ENCODE measurements at places on chromosomes 3 and 15.

GRCh38 chr3:43692085-43692855 lies 1.5 kb downstream of the ABHD5 start:
- no peak for DNase-seq

DNA sequence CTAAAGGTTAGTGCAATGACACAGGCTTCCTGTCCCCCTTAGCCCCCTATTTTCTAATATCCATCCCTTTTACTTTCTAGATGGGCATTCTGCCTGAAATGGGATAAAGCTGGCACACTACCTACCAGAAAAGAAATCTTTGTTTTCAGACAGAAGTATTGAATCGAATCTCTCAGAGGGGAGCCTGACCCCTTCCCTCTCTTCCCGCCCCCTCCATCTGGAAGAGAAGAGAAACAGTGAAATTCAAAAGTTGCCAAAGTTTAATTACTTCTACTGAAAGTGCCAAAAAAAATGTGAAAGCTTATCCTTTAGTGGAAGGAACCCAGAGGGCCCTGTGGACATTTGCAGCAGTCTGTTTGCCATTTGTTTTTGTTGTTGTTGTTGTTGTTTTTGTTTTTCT lies 523.8 kb downstream of the AGBL1 start:
- no peak for DNase-seq

DNA sequence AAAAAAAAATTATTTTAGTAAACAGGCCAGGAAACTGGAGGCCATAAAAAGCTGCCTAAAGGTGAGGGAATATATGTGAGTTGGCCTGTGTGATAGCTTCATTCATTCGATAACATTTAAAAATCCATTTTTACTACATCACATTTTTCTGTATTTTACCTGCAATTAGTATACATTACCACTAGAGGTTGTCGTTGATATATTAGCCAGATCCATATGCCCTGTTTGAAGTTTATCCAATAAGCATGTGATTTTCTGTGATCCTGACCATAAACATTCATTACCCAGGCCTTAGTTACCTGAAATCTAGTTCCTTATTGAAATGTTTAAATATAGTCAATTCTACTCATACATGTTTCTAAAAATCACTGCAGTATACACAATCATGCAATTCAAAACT lies 71.4 kb downstream of the ARNT2 start:
- DNase-seq, result no peak

- DNase-seq, result peak; percentile 18
These were observed 179.0 kb upstream of the PFN2 start for GRCh38 chr3:150149651-150150051.

DNA sequence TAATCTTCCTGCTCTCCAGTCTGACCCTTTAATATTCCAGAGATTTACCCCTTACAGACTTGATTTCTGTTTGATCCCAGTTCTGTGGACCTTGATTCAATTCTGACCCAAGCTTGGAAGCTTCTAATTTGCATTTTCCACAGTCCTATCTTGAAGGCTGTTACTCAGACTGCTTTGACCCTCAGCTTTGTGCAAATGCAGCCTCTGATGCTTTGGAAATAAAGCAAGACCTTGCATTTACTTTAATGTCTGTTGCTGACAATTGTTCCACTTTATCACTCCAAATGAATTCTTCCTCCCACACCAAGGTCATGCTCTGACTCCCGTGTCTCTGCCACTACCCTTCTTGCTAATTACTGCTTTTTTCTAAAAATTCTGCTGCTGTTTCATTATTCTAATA lies 886.0 kb downstream of the TUSC7 start:
- DNase-seq, result no peak

GRCh38 chr3:57989646-57990045 lies 18.6 kb upstream of the FLNB start:
- no peak for DNase-seq

DNA sequence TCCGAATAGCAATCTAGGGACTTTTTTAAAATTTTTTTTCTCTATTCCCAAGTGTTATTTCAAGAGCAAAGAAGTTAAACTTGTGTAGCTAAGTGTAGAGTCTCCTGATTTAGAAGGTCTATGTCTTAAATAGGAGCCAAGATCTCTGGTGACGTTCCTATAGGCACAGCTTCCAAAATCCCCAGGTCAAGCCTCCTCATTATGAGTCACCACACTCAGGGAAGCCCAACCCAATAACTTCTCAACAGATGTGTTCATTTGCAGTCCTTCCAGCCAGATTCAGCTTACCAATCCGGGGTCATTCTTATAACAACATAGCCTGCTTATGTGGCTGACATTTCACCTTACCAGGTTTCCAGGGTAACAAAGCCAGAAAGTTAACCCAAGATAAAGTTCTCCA lies 270.3 kb downstream of the IL5RA start:
- DNase-seq, result peak; percentile 27

DNA sequence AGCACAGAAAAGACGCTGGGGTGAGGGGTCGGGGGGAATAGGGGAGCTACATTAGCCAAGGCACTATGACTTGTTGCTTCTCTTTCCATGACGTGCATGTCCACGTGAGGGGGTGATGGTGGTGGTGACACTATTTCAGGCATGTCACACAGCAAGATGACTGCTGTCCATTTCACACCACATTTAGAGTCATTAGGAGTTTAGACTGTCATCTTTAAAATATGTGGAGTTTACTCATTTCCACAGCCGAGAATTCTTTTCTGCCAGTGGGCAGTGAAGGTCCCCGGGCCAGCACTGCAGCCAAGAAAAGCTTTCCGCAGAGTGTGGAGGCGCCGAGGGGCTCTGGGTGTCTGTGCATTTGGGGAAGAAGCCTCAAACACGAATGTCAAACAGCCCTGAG lies 954 bp upstream of the DGKG start:
- DNase-seq, result no peak

DNA sequence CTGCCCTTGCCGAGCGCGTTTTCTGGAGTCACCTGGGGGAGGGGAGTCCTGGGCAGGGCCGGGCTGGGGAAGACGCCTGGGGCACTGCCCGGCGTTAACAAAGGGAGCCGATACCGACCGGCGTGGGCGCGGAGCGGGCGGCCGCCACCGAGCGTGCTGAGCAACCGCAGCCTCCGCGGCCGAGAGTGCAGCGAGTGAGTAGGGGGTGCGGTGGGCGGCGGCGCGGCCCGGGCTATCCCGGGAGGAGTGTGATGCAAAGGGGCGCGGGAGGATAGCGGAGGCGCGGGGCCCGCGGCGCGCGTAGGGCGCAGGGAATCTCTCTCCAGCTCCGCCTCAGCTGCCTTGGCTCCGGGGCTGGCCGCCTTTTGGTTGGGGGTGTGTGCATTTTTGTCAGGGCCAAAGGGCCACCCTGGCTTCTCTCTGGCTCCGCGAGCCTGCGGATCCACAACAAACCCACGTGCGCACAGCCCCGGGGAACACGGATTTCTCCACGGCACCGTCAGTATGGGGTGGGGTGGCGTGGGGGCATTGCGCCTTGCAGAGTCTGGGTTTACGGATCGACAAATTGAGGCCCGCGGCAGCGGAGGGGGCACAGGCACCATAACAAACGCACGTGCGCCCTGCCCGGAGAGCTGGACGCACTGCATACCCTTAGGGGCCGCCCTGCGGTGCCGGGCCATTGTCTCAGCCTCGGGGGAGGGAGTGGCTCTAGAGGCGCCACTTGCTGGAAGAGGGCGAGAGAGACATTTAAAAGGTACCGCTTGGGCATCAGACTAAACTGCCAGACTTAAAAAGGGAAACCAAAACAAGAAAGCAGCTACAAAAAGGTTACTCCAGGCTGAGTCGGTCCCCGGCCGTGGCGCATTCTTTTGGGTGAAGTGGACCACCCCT lies 560 bp downstream of the ST6GAL1 start:
- DNase-seq, result peak; percentile 87

- DNase-seq, result peak; percentile 79
These were observed 48.0 kb upstream of the TSPAN3 start for GRCh38 chr15:77118882-77119321.

DNA sequence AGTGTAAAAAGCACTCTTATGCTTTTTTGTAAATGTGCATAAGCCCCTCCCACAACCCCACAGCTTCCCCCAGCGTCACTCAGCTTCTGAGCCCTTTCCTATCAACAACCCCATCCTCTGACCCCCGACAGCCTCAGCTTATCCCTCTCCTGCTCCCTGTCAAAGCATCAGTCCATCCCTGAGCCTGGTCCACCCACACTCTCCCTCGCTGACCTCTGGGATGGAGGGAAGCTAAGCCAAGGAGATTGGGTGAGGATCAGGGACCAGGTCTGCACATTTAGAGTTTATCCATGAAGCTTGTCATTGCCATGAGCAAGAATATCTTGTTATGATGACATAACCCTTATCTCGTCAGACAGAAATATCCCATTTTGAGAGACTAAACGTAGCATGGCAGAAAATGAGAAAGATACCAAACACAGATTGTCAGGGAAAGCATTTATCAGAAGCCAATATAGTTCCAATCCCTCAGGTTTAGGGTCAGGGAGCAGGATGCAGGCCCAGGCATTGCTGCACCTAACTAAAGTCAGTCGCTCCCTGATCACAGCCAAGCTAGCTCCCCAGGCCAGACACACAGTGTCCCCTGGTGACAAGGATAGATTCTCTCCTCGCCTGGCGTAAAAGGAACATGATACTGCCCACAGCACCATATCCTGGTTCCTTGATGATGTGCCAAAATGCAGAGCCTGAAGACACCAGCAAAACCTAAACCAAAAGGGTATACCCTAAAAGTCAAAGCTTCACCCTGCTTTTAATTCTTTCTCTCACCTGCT lies 66.9 kb downstream of the DCLK3 start:
- DNase-seq, result no peak

DNA sequence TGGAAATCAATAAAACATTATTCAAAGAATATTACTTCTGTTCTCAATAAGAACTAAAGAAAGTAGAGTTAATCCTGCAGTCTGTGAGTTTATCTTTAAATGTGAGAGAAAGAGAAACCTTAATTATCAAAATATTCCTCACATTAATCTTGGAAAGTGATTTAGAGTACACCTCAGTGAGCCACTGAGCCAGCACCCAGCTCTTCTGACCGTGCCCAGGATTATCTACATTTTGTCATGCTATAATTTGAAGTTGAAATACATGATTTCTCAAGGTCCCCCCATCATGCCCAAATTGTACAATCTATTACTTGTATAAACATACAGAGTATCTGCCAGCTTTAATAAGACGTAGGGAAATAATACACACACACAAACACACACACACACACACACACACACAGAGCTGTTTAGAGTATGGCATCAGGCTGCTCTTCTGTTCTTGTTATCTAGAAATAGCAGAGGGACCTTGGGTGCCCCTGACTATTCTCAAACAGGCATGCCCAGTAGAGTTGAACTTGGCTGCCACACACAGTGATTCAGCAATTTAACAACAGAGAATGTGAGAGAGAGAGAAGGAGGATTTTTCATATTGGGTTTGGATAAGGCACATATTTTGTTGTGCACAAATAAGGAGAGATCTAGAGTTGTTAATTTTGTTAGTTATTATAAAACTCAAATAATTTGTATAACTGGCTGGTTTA lies 74.4 kb downstream of the P2RY1 start:
- no peak for DNase-seq

DNA sequence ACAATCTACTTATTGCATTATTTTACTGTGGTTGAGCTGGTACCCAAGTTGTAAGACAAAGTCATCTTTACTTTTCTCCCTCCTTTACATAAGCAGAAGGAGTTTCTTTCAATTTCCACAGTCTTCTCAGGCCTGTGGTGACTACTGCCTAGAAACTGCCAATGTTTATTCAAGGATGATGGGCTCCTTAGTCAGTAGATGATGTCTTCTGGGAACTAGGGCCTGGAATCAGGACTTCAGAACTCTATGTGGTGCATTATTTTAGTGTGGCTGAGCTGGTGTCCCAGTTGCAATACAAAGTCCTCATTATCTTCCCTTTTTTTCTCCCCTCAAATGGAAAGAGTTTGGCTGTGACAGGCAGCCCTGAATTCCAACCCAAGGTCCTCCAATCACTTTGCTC lies 1762.5 kb downstream of the SI start:
- peak; percentile 35 for DNase-seq

- peak; percentile 34 for DNase-seq
These were observed 38.2 kb upstream of the FAM174B start for GRCh38 chr15:92693691-92694331.

DNA sequence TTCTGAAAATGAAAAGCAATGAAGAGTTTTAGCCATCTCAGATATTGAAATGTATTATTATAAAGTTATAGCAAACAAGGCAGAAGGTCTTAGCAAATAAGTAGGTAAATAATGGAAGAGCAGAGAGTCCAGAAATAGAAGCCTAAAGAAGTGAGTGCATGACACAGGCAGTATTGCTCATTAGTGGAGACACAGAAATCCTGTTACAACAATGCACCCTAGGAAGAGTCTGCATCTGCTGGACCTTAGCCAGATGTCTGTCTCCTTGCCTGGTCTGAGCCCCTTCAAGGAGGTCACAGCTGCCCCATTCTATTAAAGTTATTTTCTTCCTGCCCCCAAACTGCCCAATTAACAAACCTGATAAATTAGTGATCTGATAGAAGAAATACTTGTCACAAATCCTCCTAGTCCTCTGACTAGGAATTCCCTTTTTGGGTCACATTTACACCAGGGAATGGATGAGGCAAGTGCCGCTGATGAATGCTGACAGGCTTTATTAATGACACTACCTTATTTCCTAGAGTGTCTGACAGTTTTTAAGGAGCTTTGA lies 51.9 kb downstream of the HOMER2 start:
- DNase-seq, result no peak

GRCh38 chr3:195182470-195182795 lies 88.5 kb downstream of the XXYLT1 start:
- no peak for DNase-seq

- DNase-seq, result no peak
These were observed 84.6 kb upstream of the WDR72 start for GRCh38 chr15:53843869-53844569.

- DNase-seq, result no peak
These were observed 19.1 kb upstream of the TBC1D21 start for GRCh38 chr15:73854265-73854664.

DNA sequence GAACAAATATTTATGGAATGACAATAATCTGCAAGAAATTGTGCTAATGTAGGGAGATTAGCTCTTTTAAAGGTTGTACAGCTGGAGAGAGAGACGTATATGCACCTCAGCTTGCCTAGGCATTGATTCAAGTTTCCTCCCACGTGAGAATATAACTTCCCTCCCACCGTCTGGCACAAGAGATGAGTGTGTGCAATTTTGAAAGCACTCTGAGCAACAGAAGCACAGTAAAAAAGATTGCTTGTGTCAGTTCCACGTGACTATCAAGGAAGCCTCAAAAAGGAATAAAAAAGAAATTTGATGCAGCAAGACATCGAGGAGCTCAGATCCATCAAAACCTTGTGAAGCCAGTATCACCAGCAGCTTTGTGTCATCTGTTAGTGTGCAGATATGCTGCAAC lies 435.3 kb downstream of the TUSC7 start:
- no peak for DNase-seq

- DNase-seq, result no peak
These were observed 47.0 kb downstream of the OXNAD1 start for GRCh38 chr3:16311960-16312451.

- no peak for DNase-seq
These were observed 46.0 kb downstream of the NSMCE3 start for GRCh38 chr15:29223640-29224039.

GRCh38 chr3:169158379-169158778 lies 505.1 kb downstream of the MECOM start:
- no peak for DNase-seq

DNA sequence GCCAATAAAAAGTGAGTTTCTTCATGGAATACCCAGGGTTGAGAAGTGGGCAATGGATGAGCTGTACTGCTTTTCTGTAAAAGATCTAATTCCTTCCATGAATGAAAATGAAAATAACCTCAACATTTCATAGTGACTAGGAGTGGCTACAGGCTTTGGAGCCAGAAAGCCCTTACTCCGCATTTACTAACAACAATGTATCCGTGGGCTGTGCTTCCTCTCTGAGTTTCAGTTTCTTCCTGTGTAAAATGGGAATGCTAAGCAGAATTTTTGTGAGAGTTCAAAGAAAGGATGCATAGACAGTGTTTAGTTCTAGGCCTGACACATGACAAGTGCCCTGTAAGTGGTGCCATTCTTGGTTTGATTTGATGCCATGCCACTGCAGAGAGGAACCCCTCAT lies 47.5 kb upstream of the TM4SF1 start:
- DNase-seq, result no peak
